ENCODE measurements at places on chromosomes 5 and 9. TPM values are rescaled to one million over a fixed set of nuclear protein-coding genes. Genes with fewer than 3 reads are reported as not detected.

Gene TMC1
- total RNA-seq = not detected

Gene PCDHA1
- not detected for total RNA-seq

Gene PPP1R2B
- not detected for total RNA-seq

Gene DOCK8
- total RNA-seq = not detected

Gene PLK2
- 322 TPM for total RNA-seq

Gene ZNF883
- 0.83 TPM for total RNA-seq

Data from IMR-90 (cell line).